T-helper 17 cell (primary cell): ENCODE measurements at places on chromosomes 2 and 18.

GRCh38 chr2:9760069-9760901, 83.0 kb upstream of the TAF1B start:
- H3K4me1 ChIP-seq: peaks cover 35% of the 10 kb centered on the region
- no peaks in the 10 kb centered on the region for H3K36me3 ChIP-seq
- H3K27me3 ChIP-seq: no peaks in the 10 kb centered on the region
- peak overlapping the region; percentile 5 for H3K4me3 ChIP-seq
- DNase-seq: no peak
- peak overlapping the region; percentile 60 for H3K27ac ChIP-seq

- no peaks in the 10 kb centered on the region for H3K27me3 ChIP-seq
- no peak for DNase-seq
- H3K27ac ChIP-seq: no peak overlapping the region
- peaks cover 27% of the 10 kb centered on the region for H3K4me1 ChIP-seq
- H3K4me3 ChIP-seq: peak overlapping the region; percentile 72
These were observed 250.0 kb downstream of the DSEL start for GRCh38 chr18:67266246-67267237.

DNA sequence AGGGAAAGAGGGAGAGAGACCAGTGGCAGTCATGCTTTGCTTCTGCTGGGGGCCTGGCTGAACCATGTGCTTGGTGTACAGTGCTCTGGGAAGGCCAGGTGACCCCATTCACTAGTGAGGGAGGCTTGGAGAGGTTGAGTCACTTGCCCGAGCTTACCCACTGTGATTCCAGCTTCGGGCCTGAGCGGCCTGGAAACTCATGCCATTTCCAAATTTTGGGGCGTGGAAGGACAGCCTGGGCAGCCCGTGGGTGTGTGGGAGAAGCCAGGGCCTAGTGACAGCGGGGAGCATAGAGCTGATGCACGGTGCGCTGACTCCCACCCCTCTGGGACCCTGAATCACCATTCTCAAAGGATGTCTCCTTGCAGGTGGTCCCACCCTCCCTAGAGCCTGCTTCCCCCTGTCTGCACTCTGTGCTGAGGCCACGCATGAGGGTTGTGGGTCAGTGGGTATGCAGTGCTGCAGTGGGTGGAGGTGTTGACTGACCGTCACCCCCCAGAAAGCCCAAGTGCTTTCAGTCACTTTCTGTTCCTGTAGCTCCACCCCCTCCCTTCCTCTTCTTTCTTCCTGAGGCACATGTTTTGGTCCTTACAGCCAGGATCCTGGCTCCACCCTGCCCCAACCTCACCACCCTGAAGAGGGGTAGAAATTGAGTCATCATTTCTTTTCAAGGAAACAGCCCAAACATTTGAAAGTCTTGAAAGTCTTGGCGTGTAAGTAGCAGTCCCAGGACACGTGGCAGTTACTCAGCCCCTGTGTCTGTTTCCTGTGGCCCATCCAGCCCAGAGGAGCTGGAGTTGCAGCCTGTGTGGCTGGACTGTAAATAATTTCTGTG, 69.3 kb upstream of the MCFD2 start:
- no peaks in the 10 kb centered on the region for H3K36me3 ChIP-seq
- peak overlapping the region; percentile 82 for H3K4me3 ChIP-seq
- H3K27ac ChIP-seq: peak overlapping the region; percentile 90
- peaks cover 36% of the 10 kb centered on the region for H3K4me1 ChIP-seq
- H3K27me3 ChIP-seq: no peaks in the 10 kb centered on the region

DNA sequence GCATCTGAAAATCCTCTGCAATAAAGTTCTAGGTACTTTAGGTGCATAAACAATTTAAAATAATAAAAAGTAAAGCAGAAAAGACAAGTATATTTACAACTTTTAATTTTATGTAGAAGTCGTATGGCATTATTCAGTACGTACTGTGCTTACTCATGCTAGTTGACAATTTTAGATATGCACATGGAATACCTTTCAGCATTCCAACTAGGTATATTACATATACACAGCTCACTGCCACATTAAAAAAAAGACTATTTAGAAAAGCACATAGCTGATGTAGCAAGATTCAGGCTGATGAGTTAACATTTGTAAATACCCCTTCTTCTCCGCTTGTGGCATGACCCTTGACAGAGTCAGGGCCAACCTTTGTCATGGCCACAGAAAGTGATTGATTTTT, 171.2 kb downstream of the FBXO15 start:
- peaks cover 3% of the 10 kb centered on the region for H3K4me1 ChIP-seq
- no peak overlapping the region for H3K4me3 ChIP-seq
- peaks cover 68% of the 10 kb centered on the region for H3K27me3 ChIP-seq
- peaks cover 2% of the 10 kb centered on the region for H3K36me3 ChIP-seq

DNA sequence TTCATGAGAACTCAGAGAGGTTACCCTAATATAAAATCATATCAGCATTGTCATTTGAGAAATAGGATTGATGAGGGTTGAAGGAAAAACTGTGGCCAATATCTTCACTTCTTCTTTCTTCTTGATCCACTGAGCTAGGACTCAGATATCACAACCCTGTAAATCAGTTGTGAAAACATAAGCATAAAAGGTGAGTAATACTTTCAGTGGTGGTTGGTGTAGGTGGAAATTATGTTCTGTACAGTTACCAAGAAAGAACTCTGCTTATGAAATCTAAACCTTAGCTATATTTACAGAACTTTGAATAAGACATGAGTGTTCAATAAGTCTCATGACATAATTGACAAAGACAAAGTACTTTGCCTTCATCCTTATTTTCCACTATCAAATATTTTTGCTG, 56.3 kb downstream of the PAX3 start:
- H3K4me1 ChIP-seq: no peaks in the 10 kb centered on the region
- H3K36me3 ChIP-seq: no peaks in the 10 kb centered on the region
- H3K4me3 ChIP-seq: no peak overlapping the region
- DNase-seq: no peak

GRCh38 chr18:51128533-51128932, 68.9 kb downstream of the MEX3C start:
- no peaks in the 10 kb centered on the region for H3K36me3 ChIP-seq
- H3K27me3 ChIP-seq: peaks cover 6% of the 10 kb centered on the region
- no peak overlapping the region for H3K4me3 ChIP-seq
- no peak for DNase-seq
- H3K4me1 ChIP-seq: peaks cover 2% of the 10 kb centered on the region

DNA sequence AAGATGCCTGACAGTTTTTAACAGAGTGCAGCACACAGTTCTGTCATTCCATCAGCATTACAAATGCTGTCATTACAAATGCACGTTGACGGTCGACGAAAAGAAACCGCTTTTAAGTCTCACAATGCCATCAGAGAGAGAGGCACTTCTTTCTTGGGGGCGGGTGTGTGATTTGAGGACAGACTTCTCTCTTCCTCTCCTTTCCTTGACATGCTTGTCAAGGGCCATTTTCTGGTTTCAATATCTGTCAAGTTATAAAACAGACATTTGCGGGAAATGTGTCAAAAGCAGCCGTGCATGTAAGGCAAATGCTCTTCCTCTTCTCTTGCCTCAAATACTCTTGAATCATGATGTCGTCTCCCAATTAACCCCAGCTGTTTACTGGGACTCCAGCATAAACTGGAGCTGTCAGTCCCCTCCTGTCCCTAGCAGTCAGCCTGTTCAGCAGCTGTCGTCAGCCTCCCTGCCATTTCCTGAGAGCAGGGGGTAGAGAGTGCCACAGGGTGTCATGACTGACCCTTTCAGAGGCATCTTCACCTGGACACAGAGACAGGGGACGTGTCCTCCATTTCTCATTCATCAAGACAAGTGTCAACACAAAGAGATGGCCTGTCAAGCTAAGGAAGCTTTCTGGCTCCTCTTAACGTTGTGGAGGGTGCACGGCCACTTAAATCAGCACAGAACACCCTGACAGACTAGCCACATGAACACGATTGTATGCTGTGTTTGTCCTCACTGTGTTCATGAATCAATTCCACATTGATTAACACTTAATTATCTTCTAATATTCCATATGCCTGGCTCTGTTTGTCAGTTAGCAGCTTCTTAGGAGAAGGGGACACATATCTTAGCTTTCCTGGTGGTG, 305.4 kb upstream of the RAB6C start:
- H3K36me3 ChIP-seq: peaks cover 5% of the 10 kb centered on the region
- H3K4me1 ChIP-seq: no peaks in the 10 kb centered on the region
- no peak overlapping the region for H3K27ac ChIP-seq
- no peak overlapping the region for H3K4me3 ChIP-seq

- H3K27me3 ChIP-seq: no peaks in the 10 kb centered on the region
- H3K4me1 ChIP-seq: no peaks in the 10 kb centered on the region
- no peak overlapping the region for H3K27ac ChIP-seq
- DNase-seq: no peak
These were observed 25.9 kb downstream of the OSR1 start for GRCh38 chr2:19332503-19332902.

DNA sequence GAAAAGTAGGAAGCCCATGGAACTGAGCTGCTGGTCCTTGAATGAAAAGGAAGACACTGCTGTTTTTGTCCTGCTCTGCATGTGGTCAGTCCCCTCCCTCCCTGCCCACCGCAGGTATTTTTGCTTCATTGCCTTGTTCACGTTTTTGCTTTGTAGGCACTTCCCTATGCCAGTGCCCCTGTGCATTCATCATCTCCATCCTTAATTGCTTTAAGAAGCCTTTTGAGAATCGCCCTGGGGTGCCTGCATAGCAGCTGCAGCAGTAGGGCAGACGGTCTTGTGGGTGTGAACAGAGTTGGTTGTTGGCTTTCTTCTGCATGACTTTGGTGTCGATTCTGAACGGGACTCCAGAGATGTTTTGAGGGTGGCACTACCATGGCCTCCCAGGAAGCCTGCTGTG, 97.0 kb downstream of the CABLES1 start:
- peak overlapping the region; percentile 95 for H3K27ac ChIP-seq
- no peak for DNase-seq
- no peaks in the 10 kb centered on the region for H3K27me3 ChIP-seq
- no peak overlapping the region for H3K4me3 ChIP-seq

- no peak for DNase-seq
- H3K36me3 ChIP-seq: no peaks in the 10 kb centered on the region
- H3K27ac ChIP-seq: peak overlapping the region; percentile 99
- H3K4me3 ChIP-seq: no peak overlapping the region
- H3K27me3 ChIP-seq: no peaks in the 10 kb centered on the region
- peaks cover 39% of the 10 kb centered on the region for H3K4me1 ChIP-seq
These were observed 1.7 kb downstream of the RNU4ATAC start for GRCh38 chr2:121532347-121532766.
